Inflammatory macrophage treated with lipopolysaccharide for 4 hours (primary cell): ENCODE measurements at places on chromosomes 2 and 18.
A peak's percentile ranks its signal among the peaks of the same experiment; 100 is the strongest.

DNA sequence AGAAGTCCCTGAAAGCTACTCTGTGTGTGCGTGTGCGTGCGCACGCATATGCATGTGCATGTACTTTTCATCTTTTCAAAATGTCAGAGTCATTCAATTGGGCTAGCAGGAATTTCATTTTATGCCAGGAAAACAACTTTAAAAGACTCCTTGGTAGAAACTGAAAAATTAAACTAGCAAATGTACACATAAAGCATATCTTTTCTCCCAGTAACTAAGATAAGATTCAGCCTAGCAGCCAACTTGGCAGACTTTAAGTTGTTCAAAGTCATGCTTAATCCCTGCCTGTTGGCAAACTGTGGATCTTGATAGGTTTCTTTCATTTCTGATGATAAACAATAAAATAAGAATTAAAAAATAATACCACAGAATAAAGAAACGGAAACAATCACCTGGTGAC, 1129.1 kb downstream of the LRP1B start:
- no peak for DNase-seq

- DNase-seq, result no peak
Observed at GRCh38 chr2:222783592-222783991, 77.2 kb upstream of the ACSL3 start.

DNA sequence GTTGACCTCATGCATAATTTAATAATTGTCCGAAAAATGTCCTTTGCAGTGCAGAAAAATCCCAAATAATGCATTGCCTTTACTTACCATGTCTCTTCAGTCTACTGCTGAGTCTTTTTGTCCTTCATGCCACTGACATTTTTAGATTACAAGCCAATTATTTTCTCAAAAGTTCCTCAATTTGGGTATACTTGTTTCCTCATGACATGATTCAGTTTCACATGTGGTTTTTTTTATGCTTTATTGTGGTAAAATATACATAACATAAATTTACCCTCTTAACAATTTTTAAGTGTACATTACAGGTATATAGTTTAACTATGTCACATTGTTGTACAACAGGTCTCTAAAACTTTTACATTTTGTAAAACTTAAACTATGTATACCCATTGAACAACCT, 81.0 kb downstream of the EPC2 start:
- peak; percentile 65 for DNase-seq

DNA sequence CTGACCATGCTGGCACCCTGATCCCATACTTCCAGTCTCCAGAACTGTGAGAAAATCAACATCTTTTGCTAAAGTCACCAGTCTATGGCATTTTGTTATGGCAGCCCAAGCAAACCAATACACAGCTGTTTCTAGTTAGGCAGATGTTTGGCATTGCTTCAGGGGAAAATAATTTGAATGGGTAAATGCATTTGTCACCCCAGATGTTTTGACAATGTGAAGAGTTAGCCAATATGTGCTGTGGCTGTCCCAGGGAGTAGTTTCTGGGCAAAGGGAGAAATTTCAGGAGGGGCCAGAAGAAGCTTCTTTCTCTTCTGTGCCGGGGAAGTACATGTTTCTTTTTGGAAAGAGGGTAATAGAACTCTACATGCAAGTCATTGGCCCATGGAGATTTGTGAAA, 619.0 kb downstream of the SLC4A3 start:
- DNase-seq, result no peak

DNA sequence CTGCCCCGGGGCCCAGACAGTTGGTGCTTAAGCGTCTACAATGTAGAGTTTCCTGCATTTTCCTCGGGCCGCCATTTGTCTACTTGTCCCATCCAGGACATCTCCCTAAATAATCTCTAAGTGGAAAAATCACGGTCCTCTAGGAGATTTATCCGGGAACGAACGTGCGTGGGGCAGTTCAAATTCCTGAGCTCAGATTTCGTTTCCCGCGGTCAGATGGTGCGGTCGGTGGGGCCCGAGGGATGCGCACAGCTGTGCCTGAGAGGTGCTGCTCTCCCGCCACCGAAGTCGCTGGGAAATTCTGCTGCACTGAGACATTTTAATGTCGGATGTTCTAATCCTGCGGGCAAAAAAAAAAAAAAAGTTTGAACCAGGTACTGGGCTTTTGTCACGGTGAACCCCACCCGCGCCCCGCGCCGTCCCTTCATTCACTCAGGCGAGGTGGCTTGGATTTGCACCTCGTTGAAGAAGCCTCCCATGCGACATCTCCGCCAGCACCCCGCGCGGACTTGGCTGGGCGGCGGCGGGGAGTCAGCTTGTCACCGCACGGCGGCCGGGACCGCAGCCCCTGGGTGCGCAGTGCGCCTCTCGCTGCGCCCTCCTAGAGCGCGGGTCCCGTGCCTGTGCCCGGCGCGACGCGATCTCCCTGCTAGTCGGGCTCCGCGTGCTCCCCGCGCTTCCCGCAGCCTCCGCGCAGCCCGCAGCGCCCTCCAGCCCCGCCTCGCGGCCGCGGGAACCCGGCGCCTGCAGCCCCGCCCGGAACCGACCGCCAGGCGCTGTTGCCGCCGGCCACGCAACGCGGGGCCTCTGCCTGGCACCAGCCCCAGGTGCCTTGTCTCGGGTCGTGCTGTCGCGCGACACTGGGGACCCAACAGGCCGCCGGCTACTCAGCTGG, 191.9 kb upstream of the TCF4 start:
- DNase-seq, result peak; percentile 19

DNA sequence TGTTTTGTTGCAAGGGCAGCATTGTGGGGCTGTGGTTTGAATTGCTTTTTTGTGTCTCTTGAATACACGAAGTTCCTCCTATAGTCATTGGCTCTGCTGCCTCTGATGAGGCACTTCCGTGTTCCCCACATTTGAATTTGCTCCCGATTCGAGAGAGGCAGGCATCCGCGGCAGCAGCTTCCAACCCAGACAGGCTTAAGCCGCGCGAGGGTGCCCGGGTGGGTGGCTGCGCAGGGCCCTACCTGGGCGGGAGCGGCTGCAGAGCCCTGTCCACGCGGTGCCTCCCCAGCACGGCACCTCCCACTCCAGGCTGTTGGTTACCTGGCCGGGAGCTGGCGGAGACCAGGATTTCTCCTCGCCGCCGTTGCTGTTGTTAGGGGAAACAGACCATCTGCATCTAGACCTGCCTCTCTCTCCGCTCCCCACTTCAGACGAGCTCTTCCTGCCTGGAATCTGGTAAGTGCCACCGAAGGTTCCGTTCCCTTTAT, 151.3 kb downstream of the NEDD4L start:
- DNase-seq, result peak; percentile 48

- no peak for DNase-seq
Observed at GRCh38 chr2:60070736-60071489, 482.5 kb downstream of the BCL11A start.

DNA sequence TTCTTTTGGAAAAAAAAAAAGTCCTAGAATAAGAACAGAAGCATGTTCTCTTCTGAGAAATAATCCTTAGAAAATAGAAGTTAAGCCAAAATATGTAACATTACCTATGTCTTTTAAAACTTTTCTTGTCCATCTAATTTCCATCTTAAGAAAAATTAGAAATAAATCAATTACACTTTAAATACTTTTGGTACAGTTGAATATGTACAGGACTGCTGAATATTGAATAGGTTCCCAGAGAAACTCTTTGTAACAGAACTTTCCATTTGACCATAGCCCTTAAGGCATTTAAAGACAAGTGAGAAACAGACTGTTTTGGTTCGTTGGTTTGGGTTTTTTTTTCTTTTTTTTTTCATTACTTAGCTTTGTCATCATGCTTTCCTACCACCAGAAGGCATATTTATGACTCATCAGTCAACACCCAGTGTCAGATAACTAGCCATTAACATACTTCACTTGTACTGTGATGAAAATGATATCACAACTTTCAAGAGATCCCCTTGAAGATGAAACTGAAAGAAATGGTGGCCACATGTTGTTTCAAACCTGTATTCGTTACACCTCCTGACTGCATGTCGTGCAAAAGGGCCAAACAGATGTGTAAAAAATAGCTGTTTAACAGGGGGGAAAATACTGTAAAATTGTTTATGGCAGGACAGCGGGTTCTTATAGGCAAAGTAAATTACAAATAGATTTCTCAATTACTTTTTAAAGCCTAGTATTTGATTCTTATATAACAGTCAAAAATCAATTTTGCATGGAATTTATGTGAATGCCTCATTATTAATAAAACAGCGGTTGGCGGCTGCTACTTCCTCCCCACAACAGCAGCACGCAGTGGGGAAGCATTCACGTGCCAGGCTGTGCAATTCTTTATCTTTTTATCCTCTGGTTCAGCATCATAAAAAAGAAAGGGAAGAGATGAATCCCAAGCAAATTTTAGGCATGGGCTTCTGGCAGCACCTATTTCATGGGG, 280.7 kb upstream of the HNRNPA3 start:
- DNase-seq, result peak; percentile 8

- no peak for DNase-seq
Observed at GRCh38 chr18:76370686-76371085, 124.4 kb downstream of the ZNF516 start.

DNA sequence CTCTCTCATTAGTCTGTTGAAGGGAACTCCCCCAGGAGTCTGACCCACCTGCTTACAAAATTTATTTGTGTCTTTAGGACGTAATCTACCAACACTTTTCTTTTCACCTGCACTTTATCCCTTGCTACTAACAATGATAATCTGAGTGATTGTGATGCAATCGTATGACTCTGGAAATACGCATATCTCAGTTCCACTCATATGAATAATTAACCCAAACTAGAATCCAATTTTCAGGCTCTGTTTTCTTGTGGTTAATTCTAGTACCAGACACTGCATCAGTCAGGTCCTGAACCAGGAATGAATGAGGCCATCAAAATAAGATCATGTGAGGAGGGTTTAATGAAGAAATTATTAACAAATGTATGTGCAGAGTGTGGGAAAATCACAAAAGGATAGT, 158.4 kb upstream of the SRD5A2 start:
- DNase-seq, result no peak

GRCh38 chr18:79507546-79508480, 112.1 kb downstream of the NFATC1 start:
- DNase-seq, result peak; percentile 45

- DNase-seq, result no peak
Observed at GRCh38 chr18:21949326-21950015, 208.9 kb downstream of the MIB1 start.

DNA sequence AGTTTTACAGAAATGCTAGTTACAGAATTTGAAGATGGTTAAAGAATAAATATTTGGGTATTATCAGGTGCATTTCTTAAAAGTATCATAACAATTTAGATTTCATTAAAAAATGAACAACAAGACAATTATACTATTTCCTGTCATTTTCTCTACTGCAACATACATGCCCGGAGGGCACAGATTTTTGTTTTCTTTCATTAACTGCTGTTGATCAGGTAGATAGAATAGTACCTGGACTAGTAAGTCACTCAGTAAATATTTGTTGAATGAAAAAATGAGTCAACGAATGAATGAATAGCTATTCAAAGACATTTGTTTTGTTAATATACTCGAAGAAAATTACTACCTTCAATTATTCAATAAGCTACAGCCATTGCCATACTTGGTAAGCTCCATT, 531.2 kb upstream of the VRK2 start:
- DNase-seq, result no peak

DNA sequence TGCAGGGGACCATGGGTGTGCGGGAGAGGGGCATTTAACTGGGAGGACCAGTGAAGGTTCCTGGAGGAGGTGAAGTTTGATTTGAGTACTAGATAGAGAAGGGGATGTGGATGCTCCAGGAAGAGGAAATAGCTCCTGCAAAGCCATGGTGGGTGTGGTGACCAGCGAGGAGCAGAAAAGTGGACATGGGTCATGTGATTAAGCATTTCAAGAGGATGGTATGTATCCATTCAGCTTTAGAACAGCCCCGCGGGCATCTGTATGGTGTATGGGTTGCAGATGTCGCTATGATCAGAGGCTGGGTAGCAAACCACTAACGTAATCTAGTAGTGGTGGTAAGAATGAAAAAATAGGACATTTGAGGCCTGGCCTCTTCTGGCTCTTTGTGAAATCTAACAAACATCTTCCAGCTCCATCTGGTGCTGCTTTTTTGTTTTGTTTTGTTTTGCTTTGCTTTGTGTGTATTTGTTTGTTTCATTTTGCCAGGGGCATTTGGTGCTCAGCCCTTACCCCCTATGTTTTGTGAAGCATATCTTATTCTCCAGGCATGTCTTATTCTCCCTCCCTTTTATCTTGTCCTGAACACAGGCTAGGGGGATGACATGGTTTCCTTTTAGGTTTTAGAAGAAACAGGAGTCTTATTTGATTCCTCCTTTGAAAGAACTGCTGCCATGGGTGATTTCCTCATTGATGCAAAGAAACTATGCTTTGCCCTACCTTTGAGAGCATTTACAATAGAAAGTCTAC, 226.1 kb downstream of the LRRTM1 start:
- no peak for DNase-seq

GRCh38 chr2:237818066-237818473, 19.5 kb downstream of the RBM44 start:
- DNase-seq, result peak; percentile 64

GRCh38 chr2:100110614-100111000, 31.8 kb downstream of the AFF3 start:
- peak; percentile 54 for DNase-seq

- DNase-seq, result no peak
Observed at GRCh38 chr2:133530645-133531044, 37.6 kb downstream of the NCKAP5 start.

- DNase-seq, result no peak
Observed at GRCh38 chr2:217801115-217801531, 201.7 kb downstream of the TNS1 start.

GRCh38 chr2:53067533-53067932, 700.1 kb upstream of the CHAC2 start:
- DNase-seq, result no peak

DNA sequence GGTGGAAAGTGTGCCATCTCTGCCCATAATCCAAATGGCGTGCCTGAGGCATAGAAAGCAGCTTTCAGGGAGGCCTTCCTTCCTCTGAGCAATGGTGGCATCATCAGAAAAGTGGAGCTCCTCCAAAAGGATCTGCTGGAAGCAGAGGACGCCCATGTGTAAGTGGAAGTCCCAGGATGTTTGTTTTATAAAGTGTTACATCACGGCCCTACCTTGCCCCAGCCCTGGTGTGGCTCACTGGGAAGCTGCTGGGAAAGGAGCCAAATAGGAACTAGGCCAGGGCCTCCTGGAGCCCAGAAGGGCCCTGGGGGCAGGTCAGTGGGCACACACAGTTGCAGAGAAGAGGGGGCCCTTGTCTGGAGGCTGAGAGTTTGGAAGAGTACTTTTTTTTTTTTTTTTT, 4.2 kb upstream of the ODC1 start:
- no peak for DNase-seq

GRCh38 chr2:37795938-37796337, 124.5 kb upstream of the CDC42EP3 start:
- DNase-seq, result no peak

DNA sequence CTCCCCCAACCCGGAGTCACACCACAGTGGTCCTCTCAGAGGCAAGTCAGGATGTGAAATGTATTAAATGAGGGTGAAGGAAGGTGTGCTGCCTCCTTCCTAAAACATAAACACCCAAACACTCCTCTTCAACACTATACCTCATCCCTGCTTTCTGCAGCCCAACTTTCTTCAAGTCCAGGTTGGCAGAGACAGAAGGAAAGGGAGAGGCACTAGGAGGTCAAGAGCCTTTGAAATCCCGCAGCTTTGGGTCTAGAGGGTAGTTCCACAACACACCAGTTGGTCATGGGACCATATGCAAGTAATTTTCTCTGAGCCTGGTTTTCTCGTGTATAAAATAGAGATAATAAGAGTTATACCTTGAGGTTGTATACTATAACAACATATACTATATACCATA, 38.4 kb downstream of the FIGN start:
- no peak for DNase-seq
